CD4-positive, alpha-beta memory T cell (primary cell): ENCODE measurements at places on chromosomes 4 and X.
A peak's percentile ranks its signal among the peaks of the same experiment; 100 is the strongest.

DNA sequence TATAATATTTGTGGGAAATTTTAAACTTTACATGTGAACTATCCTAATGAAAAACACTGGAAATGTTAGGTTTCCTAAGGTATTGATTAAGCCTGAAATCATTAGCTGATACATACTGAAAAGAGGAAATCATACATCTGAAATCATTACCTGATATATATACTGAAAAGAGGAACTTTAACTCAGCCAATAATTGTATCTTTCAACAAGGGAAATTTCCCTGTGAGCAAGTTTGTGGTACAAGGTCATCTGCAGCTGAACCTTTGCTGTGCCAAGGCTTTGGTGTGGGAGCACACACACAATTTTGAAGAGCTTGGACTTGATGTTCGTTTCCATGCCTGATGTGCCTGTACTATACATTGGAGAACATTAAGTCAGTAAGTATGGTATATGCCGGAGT is 131.9 kb upstream of the USP9X start:
- DNase-seq, result no peak

DNA sequence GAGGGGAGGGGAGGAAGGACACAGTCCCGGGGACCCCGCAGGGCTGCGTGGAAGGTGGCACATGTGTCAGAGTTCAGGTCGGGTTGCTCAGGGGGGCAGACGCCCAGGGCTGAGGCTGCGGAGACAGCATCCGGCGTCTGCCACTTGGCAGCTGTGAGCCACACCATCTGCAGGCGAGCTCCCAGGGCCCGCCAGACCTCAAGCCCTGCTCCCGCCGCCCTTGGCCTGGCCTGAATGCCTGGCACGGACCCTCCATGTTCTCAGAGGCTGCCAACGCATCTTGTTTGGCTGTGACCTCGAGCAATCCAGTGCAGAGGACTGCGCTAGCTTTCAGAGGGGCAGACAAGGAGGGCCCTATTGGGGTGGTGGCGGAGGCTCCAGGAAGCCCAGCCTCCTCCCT is 5.1 kb downstream of the BGN start:
- no peak for DNase-seq

GRCh38 chrX:71098302-71098701 is 2.7 kb downstream of the FOXO4 start:
- DNase-seq, result peak; percentile 80

DNA sequence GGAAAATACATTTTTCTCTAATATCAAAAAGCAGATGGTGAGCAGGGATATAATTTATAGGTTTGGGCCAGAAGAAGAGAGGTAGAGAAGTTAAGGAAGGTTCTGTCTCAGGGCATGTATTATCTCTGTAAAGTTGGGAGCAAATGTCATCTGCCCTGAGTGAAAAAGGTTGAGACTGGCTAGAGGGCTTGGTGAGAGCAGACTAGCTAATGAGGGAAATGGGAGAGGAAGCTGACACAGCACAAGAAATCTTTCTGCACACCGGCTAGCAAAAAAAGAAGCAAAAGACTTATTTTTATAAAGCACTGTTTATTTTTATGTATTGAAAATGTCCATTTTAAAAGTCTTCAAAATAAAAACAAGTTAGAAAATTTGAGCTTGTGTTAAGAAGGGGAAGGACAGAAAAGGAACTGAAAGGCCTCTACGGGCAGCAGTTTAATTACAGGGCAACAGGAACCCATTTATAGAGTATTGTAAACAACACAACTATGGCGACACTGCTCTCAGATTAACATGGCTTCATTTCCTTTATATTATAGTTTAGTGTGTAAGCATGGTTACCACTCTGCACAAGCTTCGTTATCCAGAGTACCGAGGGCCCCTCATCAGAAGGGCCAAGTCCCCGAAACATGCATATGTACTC is 17.4 kb downstream of the CD40LG start:
- no peak for DNase-seq

GRCh38 chr4:65943076-65943475 is 272.8 kb upstream of the EPHA5 start:
- no peak for DNase-seq

GRCh38 chr4:16794816-16795445 is 103.5 kb downstream of the LDB2 start:
- peak; percentile 9 for DNase-seq

- no peak for DNase-seq
Observed at GRCh38 chr4:145694929-145695328, 15.0 kb downstream of the C4orf51 start.

GRCh38 chr4:98539299-98539698 is 119.1 kb downstream of the TSPAN5 start:
- DNase-seq, result no peak

DNA sequence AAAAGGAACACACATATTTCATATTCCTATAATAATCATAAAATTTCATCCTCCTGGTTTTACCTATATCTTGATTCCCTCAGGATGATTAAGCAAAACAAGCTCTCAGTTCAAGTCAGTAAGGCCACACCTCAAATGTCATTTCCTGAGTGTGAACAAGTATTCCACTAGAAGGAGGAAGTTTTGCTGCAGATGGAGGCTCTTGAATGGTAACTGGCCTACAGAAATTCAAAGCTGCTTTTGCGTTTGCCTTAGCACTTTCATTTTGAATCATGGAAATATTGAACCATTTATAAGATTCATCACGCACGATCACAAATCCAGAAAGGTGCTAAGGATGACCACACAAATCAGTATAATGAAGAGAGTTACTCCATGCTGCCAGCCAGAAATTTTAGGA is 254.4 kb upstream of the CXXC4 start:
- no peak for DNase-seq

GRCh38 chr4:962231-963208 is 10.8 kb downstream of the DGKQ start:
- no peak for DNase-seq

- DNase-seq, result no peak
Observed at GRCh38 chr4:47840291-47840690, 2.4 kb upstream of the CORIN start.

DNA sequence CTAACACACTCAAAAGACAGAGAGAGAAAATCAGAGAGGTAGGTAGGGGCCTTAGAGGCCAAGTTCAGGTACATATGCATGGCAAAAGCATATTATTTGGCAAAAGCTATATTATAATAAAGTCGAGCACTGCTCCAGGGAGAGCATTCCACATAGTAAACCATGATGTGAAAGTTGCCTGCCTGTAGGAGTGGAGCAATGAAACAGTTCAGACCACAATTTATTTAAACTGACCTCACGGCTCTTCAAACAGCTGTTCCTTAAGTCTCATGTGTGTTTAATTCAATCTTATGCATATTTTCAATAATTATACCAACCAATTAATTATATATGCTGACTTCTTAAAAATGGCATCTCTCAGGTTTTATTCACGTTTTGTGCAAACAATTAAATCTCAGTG is 3.3 kb downstream of the RFC1 start:
- DNase-seq, result no peak

- DNase-seq, result no peak
Observed at GRCh38 chr4:89410687-89411086, 103.1 kb upstream of the GPRIN3 start.

DNA sequence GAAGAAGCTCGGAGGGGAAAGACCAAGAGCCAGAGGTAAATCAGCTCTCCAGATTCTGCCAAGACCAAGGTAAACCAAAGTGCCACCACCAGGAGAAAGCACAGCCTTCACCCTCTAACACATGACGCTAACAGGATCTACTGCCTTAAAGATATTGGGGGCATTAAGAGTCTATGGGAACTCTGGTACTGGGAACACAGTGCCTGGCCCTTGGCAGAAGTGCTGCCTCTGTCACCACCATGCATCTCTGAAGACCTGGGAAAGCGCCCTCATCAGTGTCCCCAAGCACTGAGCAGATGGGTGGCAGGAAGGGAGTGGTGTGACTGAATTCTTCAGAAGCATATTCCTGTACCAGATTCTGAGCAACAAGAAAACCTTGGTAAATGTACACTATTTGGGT is 1.3 kb downstream of the QDPR start:
- DNase-seq, result no peak

DNA sequence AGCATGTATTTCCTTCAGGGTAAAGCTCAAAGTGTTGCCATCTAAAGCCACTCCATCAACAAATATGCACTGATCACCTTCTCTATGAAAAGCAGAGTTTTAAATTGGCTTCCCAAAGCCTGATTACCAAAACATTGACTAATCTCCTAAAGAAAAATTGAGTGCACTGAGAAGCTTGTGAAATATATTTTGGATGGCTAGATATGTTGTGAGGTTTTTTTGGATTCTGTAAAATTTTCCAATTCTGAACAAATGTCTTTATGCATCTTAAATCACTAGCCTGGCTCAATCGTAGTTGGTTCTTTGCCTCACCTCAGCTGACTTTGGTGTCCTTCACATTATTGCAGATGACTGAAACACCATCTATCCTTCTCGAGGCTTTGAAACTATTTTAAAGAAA is 14.9 kb upstream of the EXOSC9 start:
- DNase-seq, result no peak

DNA sequence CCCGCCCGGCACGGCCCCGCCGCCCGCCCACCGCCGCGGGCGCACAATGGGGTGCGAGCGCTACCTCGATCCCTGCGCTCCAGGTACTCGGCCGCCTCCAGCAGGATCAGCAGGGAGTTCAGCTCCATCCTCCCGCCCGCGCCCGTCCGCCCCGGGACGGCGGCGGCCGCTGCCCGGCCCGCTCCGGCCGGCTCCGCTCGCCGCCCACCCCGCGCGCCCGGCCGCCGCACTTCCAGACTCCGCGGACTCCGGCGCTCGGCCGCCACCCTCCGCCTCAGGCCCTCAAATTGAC is at the start of gene MXD4:
Gene MXD4 (minus strand): TSS at position 257 of the 292 bp plus-strand sequence. CDS start 129 bp downstream, at position 128.
- DNase-seq, result no peak

GRCh38 chr4:151688003-151688784 is 72.6 kb downstream of the GATB start:
- DNase-seq, result no peak

GRCh38 chrX:71637253-71637618 is 18.9 kb upstream of the CXCR3 start:
- DNase-seq, result no peak

GRCh38 chr4:28508636-28509035 is 1648.0 kb downstream of the STIM2 start:
- no peak for DNase-seq

DNA sequence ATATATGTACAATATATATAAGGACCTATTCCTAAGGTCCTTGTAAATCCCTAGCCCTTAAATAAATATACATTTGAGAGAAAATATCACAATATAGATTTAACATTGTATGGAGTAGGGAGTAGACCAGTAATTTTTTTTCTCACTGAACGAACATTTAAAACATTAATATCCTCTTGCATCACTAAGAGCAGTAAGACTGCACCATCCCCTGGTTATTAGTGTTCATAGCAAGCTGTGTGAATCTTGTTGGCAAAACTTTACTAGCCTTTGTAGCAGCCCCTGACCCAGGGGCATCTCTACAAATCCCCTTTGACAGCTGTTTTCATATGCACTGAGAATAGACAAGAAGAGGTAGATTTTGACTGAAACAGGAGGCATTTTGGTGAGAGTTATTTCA is 146.5 kb downstream of the IL1RAPL2 start:
- DNase-seq, result no peak

- no peak for DNase-seq
Observed at GRCh38 chrX:49995795-49996455, 73.5 kb downstream of the CLCN5 start.

DNA sequence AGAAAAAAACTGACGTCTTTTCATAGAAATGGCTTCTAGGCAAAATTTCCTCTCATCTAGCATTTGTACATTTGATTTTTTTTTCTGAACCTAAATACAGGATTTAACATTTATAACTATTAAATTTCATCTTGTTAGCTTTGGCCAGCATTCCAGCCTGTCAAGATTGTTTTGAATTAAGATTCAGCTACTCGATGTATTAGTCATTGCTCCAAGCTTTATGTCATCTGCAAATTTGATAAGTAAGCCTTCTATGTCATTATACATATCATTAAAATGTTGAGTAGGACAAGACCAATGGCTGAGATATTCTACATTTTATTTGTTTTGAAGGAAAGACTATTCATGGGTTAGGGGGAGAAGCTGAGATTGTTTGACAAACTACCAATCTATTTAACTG is 46.7 kb downstream of the DDX53 start:
- no peak for DNase-seq

- no peak for DNase-seq
Observed at GRCh38 chr4:119068529-119068962, 67.1 kb upstream of the MYOZ2 start.

- DNase-seq, result peak; percentile 81
Observed at GRCh38 chr4:153488006-153488891, 22.1 kb downstream of the TMEM131L start.

GRCh38 chrX:71556036-71556435 is 22.2 kb upstream of the GCNA start:
- DNase-seq, result no peak

- DNase-seq, result no peak
Observed at GRCh38 chrX:9851890-9852289, 65.7 kb downstream of the SHROOM2 start.

GRCh38 chrX:128425546-128425945 is 373.3 kb upstream of the ACTRT1 start:
- no peak for DNase-seq

DNA sequence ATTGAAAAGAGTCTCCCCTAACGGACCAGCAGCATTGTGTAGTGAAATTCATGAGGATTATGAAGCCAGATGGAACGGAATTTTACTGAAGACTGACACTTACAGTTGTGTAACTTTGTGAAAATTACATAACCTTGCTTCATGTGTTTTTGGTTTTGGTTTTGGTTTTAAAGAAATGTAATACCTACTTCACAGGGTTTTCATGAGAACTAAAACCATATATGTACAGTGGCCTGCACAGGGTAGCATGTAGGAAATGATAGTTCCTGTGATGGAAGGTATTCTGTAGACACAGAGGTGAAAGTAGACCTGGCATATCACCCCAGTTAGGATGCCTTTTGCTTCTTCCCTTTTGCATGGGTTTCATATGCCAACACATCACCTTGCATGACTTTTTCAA is 247.0 kb downstream of the BANK1 start:
- no peak for DNase-seq

- no peak for DNase-seq
Observed at GRCh38 chrX:103372886-103373285, 3.5 kb upstream of the BEX3 start.

DNA sequence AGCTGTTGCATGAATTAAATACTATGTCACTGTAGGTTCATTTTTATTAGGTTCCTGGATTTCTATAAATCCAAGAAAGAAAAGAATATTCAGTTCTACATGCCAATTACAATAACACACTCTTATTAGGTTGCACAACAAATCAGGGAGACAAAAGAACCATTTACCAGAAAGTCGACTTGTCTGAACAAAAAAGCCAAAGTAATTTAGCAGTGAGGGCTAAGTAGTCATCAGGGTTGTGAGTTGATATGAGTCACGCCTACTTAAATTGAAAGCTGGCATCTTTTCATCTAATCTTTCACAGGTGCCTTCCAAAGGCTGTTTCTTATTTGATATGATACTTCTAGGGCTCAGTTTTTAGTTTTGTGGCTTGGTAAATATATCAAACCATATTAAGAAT is 25.4 kb upstream of the GNRHR start:
- DNase-seq, result no peak

GRCh38 chrX:102654696-102655095 is 3.4 kb downstream of the GPRASP1 start:
- DNase-seq, result no peak

- DNase-seq, result no peak
Observed at GRCh38 chr4:35993606-35994005, 250.7 kb downstream of the ARAP2 start.

GRCh38 chrX:21661316-21661715 is 3.2 kb upstream of the KLHL34 start:
- no peak for DNase-seq
